Stimulated activated CD4-positive, alpha-beta T cell treated with anti-CD3 and anti-CD28 coated beads, Interleukin-2, amount 100 ng/mL, for 4 hours (primary cell): ENCODE measurements at places on chromosomes 1 and 21.

DNA sequence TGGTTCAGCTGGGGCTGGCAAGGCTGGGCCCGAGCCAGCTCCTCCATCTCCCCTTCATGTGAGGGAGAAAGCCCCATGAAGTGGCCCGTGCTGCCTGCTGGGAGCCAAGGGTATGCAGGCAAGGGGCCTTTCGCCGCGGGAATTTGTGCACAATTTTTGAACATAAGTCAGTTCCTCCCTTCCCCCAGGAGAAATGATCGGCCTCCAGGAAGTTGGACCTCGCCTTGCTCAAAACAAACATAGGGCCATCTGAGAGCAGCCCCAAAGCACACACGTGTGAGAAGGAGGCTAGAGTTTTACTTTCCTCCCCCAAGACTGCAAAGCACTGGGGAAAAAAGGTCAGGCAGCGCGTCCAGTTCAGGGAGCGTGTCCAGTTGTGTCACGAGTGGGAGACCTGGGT lies 64.7 kb downstream of the PRDM16 start:
- no peak for DNase-seq

GRCh38 chr1:47561523-47562007 lies 123.7 kb downstream of the FOXD2 start:
- DNase-seq = no peak

DNA sequence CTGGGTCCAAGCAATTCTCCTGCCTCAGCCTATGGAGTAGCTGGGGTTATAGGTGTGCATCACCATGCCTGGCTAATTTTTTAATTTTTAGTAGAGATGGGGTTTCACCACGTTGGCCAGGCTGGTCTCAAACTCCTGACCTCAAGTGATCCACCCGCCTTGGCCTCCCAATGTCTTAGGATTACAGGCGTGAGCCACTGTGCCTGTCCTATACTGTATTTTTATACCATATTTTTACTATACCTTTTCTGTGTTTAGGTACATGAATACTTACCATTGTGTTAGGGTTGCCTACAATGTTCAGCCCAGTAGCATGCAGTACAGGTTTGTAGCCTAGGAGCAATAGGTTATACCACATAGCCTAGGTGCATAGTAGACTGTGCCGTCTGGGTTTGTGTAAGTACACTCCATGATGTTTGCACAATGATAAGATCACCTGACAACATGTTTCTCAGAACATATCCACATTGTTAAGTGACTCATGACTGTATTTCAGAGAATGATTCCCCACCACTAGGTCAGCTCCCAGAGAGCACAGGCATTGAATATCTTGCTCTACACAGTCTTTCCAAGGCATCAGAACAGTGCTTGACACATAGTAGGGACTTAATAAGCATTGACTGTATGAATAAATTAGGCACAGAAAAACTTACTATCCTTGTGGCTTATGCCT lies 6.0 kb upstream of the CITED4 start:
- DNase-seq = no peak

DNA sequence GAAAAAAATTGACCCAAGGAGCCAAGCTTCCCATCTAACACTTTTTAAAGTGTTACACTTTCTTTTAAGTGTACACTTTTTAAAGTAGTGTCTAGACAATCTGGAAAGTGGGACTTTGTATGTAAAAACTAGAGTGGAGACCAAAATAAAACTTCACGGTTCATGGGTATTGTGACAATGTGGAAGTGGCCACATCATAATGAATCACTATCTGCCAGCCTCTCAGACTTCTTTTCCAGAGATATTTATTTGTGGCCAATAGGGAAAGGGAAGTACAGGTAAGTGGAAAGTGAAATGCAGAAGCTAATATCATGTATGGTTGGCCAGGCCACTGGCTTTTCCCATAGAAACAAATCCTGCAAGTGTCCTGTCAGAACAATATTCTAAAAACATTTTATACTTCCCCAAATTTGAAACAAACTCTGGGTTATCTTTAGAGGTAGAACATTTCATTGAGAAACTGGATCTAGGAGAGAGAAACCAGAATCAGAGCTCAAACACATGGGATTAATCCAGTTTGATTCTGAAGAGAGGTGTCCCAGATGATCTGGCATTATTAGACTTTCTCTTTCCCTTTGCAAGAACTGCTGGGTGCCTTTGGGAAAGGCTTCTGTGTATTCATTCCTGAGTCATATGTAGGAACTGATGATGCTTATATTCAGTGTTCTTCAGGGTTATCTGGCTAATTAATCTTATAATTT lies 2.0 kb downstream of the TNFSF18 start:
- DNase-seq = no peak

DNA sequence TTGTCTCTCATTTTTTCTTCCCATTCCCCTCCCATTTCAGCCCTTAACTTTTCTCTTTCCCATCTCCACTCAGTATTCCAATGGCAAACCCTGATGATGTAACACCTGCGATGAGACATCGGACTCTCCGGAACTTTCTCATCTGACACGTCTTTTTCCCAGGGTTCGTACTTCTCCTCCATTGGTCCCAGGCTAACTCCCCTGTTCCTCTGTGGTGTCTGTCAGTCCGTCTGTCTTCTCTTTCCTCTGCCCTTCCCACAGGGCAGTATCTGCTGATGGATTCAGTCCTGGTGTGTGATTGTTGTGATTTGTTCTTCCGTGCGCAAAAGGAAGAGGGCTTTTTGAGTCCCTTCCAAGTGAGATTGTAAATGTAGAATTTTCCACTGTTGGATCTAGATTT lies 27.7 kb downstream of the VANGL2 start:
- no peak for DNase-seq

GRCh38 chr1:12251442-12251841 lies 21.6 kb downstream of the VPS13D start:
- no peak for DNase-seq
